ENCODE measurements at places on chromosomes 1 and 21.

GRCh38 chr1:162299018-162299417 is 77.6 kb downstream of the SPATA46 start:
- ATAC-seq: no peak

DNA sequence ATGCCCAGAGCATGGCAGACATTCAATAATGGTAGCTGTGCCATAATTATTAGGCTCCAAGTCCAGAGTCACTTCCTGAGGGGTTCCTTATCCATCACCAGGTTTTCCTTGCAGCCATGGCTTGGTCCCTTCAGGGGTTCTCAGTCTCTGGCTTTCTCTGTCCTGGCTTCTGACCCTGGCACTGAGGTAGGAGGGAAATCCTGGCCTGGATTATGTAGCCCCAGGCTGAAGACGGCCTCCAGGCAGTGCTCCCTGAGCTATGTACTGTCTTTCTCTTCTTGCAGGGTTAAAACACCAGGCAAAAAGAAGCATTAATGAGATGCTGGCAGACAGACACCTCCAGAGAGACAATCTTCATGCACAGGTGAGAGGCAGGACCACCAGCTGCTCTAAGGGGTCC is 9.5 kb upstream of the PADI3 start:
- ATAC-seq: no peak

- ATAC-seq: no peak
Measured at GRCh38 chr21:30329203-30329875, 8.2 kb downstream of the KRTAP27-1 start.

DNA sequence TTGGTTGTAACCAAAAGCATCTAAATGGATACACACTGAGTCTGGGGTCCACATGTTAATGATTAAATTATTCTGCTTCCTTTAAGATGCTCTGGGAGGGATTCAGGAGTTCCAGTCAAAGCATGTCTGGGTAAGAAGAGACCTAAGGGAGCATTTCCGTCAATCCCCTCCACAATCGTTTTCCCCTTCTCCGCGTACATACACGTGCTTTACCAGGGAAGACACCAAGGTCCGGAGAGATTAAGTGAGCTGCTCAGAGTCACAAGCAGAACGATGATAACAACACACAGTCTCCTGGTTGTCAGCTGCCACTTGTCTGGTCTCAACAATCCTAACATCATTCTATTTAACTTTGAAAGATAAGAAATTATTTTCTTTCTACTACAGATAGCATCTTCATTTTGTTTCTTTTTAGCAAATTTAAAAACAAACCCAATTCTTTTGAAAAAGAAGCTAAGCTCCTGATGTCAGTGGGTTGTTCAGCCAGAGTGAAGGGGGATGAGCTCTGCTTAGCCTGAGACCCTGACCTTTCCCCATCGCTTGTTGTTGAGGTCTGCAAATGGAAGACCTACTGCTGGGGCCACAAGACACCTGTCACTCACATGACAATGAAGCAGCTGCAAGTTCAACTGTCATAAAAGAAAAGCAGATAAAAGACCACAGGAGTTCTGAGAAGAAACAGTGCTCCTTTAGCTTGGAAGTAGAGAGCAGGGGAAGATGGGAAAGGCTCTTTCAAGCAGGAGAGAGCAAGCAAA is 4.5 kb downstream of the PAFAH2 start:
- ATAC-seq: no peak

GRCh38 chr1:226092965-226093364 is 30.4 kb downstream of the H3-3A start:
- ATAC-seq: no peak

- no peak for ATAC-seq
Measured at GRCh38 chr1:91014475-91014874, 7.4 kb downstream of the ZNF644 start.
